ENCODE measurements at places on chromosomes 4 and X. TPM values are rescaled to one million over a fixed set of nuclear protein-coding genes. Genes with fewer than 3 reads are reported as not detected.

Gene SYTL5
- 0.69 TPM for total RNA-seq

Gene SPARCL1
- total RNA-seq, result 322 TPM

Gene RBM47
- total RNA-seq, result 124 TPM

Gene CLTRN
- 30.7 TPM for total RNA-seq

Gene EXOC1
- 41.7 TPM for total RNA-seq

Gene KLF8
- total RNA-seq, result 25.3 TPM

Gene IL13RA1
- 79.8 TPM for total RNA-seq

Gene SMR3B
- total RNA-seq, result not detected

Gene CNKSR2
- total RNA-seq, result 1.6 TPM

Gene LDOC1
- 49.0 TPM for total RNA-seq

Gene GPC3
- total RNA-seq, result 43.0 TPM

Gene MAOA
- 227 TPM for total RNA-seq

Gene GAB3
- 6.4 TPM for total RNA-seq

Gene BEX5
- 9.5 TPM for total RNA-seq

Gene KLHL8
- total RNA-seq, result 14.6 TPM

Gene SNCA
- total RNA-seq, result 8.4 TPM

Gene GRPR
- 0.25 TPM for total RNA-seq

Gene PAGE2B
- not detected for total RNA-seq

Gene TCP11X1
- not detected for total RNA-seq

Gene LRP2BP
- 1.9 TPM for total RNA-seq

Gene GLRB
- total RNA-seq, result 3.3 TPM

Gene FAM53A
- total RNA-seq, result 2.9 TPM

Gene USP51
- 4.6 TPM for total RNA-seq

Gene TLR7
- 1.7 TPM for total RNA-seq

Gene ZNF157
- 0.57 TPM for total RNA-seq

Gene USP17L29
- total RNA-seq, result not detected

Gene AR
- total RNA-seq, result 13.6 TPM

Gene NHS
- 28.9 TPM for total RNA-seq

Gene PARM1
- total RNA-seq, result 62.3 TPM

Gene UGT2A3
- 57.7 TPM for total RNA-seq

Gene NKX6-1
- 0.35 TPM for total RNA-seq

Gene TENM3
- 6.8 TPM for total RNA-seq

Gene SH3D19
- 36.8 TPM for total RNA-seq

Gene ZDHHC15
- total RNA-seq, result 2.6 TPM

Gene TEX13C
- total RNA-seq, result not detected

Gene TIMM8A
- 13.1 TPM for total RNA-seq

Gene SHROOM3
- total RNA-seq, result 67.3 TPM

Measured in kidney (tissue), 22 donors.